ENCODE measurements at places on chromosomes 12 and 14.

- no peak for DNase-seq
Measured at GRCh38 chr12:5232291-5232690, 188.6 kb downstream of the KCNA5 start.

DNA sequence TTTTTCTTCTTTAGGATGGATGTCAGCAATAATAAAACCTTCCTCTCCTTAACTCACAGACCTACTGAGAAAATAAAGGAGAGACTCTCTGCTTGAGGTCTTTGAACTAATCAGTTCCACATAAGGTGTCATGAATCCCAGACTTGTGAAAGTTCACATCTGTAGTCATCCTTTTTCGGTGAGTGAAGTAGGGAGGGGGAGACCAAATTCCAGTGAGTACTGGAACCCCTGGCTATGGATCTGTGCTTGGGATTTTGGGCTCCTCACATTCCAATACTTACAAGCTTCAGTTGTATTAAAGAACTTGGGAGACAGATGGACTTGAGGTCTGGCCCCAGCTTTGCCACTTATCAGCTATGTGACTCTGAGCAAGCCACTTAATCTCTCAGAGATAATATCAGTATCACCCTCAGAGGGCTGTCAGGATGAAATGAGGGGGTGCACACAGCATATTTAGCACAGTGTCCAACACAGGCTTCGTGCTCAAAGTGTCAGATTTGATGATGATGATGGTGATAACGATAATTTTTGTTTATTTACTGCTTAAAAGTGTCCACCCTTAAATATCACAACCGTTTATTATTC is 34.8 kb upstream of the APPL2 start:
- DNase-seq: no peak

GRCh38 chr12:13000925-13001774 is 1.1 kb upstream of the HEBP1 start:
- DNase-seq: no peak

- no peak for DNase-seq
Measured at GRCh38 chr14:84670796-84671195, 859.1 kb upstream of the FLRT2 start.

- no peak for DNase-seq
Measured at GRCh38 chr12:92183575-92183974, 37.9 kb upstream of the BTG1 start.

GRCh38 chr14:69079188-69079742 is 73.7 kb downstream of the DCAF5 start:
- no peak for DNase-seq

DNA sequence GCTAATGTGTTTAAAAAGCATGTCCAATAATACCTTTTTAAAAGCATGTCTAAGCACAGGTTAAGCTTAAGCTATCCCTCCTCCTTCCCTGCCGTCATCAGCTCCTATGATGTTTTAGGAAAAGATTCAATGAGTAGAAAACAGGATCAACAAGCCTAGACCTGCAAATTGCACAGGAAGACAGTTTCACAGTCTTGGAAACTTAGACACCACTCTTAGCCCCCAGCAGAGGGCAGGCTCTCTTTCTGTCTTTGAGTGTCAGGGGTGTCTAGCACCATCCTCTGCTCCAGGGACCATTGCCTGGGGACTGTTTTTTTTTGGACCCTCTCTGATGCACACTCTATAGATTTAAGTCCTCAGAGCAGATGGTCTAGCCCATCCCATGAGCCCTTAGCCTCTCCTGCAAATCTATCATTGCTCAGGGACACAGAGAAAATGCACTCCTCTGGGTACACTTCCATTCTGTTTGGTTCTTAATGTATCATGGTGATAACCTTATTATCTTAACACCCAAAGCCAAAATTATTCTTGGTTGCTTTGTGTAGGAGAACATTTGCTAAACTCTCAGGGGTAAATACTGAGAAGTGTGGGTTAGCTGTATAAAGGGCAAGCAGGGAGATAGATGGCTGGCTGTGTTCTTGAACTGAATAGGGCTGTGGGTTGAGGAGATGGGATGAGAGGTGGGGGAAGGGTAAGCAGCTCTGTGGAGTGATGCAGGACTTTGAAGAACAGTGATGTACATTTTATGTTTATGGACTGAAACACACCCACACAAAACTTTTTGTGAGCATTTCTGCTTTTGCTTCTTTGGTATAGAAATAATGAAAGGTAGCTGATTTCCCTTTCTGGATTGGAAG is 259.9 kb upstream of the DDHD1 start:
- no peak for DNase-seq

- no peak for DNase-seq
Measured at GRCh38 chr14:100683578-100683977, 43.1 kb upstream of the DLK1 start.

DNA sequence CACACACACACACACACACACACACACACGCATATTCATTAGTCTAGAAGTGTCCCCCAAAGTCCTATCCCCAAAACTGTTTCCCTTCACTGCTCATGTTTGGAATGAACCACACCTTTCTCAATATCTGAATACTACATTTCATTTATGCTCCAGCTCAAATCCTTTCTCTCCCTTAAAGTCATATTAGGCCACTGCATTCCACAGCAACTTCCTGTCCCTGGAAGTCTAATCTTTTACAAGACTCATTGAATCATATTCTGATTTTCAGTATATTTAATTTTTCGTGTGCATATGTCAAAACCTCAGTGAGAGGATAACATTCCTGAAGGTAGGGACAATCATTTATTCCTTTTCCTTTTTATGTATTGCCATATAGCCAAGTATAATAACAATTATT is 155.6 kb upstream of the LMNTD1 start:
- DNase-seq: no peak

- DNase-seq: no peak
Measured at GRCh38 chr14:56056031-56056430, 62.2 kb upstream of the PELI2 start.

GRCh38 chr14:66330228-66330627 is 155.9 kb upstream of the CCDC196 start:
- no peak for DNase-seq

GRCh38 chr12:110199339-110200123 is 75.4 kb downstream of the IFT81 start:
- DNase-seq: no peak

DNA sequence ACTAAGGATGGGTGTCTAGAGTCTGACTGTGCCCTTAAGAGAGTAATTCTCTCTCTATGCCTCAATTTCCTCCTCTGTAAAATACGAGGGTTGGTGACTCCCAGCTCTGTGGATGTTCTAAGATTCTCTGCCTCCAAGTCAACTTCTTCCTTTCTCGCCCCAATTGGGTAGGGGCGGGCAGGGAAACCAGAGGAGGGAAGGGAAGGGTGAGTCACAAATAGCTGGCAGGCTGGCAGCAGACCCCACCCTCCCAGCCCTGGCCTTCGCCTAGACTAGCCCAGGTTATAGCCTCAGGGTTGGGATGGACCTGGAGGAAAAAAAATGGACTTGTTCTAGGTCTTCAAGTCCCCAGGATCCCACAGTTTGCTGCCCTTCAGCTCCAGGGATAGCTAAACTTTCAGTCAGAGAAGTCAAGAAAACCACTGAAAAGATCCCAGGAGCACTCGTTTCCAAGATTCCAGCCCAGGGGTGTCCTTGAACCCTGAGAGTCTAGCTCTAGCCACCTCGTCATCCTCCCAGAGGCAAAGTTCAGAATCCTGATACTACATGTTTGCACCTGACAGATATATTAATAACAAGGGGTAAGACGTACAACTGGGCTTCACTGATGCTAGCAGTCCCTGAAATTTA is 2.3 kb downstream of the DGKA start:
- DNase-seq: no peak

- no peak for DNase-seq
Measured at GRCh38 chr12:49882248-49882850, 21.4 kb downstream of the FAIM2 start.

Data from stimulated activated CD8-positive, alpha-beta memory T cell treated with anti-CD3 and anti-CD28 coated beads, Interleukin-4, amount 100 ng/mL, for 1 hour (primary cell).